Activated CD4-positive, alpha-beta T cell treated with anti-CD3 and anti-CD28 coated beads for 4 hours (primary cell): ENCODE measurements at places on chromosomes 16 and 17.

DNA sequence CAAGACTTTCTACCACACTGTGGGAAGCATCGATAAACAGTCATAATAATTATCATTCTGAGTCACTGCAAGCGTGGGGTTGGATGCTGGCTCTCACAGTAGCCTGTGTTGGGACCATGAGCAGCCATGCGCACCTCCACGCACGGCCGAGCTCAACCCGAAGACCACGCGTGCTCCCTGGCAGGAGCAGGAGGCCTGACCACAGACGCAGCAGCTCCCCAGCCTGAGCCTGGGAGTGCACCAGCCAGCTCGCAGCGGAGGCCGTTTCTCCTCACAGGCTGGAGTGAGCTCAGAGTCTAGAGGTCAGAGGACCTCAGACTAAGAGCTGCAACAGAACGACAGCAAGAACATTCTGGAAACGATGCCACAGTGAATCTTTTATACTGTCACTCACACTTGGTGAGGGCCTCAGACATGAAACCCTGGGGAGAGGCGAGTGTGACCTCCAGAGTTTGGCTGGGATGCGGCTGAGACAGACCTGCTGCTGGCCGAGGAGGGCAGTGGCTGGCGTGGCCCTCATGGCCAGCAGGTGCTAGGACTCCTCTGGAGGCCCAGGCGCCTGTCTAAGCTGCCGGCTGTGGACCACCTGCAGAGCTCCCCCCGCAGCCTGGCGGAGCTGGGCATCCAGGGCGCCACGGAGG, 6.0 kb downstream of the NDUFAF8 start:
- no peak for DNase-seq

DNA sequence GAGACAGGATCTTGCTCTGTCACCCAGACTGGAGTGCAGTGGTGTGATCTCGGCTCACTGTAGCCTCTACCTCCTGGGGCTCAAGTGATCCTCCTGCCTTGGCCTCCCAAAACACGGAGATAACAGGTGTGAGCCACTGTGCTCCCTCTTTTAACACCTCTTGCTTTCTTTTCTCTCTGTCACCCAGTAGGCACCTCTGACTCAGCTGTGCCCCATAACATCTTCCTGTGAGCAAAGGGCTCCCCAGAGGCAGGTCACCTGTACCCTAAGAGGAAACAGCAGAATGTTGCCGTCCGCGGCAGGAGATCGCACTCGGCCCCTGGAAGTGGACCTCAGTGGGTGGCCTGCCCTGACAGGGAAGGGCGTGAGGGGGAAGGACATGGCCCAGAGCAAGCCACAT, 918 bp upstream of the NLRC3 start:
- DNase-seq: peak; percentile 48

GRCh38 chr16:59192551-59193199, 458.6 kb upstream of the GOT2 start:
- DNase-seq: peak; percentile 12

- no peak for DNase-seq
Measured at GRCh38 chr17:80910043-80910442, 81.6 kb upstream of the CHMP6 start.

DNA sequence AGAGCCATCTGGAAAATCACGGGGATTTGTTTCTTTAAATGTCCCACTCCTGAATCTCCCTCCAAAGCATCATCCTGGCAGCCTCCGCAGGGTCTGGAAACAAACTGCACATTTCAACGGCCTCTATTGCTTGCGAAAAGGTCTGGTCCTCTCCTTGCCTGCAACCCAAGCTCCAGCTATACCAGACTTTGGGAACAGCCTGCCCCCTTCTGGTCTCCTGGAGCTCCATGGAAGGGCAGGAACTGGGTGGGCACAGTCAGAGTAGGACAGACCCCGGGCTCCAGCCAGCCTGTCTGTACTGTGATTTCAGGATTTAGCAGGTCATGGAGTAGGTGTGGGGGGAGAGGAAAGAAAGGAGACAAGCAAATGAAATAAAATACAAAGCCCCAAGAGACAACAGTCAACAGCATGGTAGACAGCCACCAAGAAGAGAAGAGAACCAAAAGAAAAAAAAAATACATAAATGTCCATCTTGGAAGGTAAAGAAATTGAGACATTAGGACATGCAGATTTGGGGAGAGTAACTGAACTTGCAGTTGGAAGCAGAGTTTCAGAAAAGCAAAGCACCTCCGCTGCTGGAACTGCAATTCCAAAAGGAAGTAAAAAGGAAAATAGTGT, 2.7 kb downstream of the XYLT1 start:
- DNase-seq: peak; percentile 34

DNA sequence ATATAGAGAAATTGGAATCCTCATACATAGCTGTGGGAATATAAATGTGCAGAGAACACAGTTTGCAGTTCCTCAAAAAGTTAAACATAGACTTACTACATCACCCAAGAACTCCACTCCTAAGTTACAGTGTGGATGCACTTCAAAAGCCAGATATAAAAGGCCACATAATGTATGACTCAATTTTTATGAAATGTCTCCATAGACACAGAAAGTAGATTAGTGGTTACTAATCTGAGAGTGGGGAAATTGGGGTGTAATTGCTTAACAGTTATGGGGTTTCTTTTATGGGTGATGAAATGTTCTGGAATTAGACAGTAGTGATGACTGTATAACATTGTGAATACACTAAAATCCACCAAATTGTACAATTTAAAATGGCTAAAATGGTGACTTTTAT, 60.9 kb downstream of the CACNG1 start:
- DNase-seq: no peak

DNA sequence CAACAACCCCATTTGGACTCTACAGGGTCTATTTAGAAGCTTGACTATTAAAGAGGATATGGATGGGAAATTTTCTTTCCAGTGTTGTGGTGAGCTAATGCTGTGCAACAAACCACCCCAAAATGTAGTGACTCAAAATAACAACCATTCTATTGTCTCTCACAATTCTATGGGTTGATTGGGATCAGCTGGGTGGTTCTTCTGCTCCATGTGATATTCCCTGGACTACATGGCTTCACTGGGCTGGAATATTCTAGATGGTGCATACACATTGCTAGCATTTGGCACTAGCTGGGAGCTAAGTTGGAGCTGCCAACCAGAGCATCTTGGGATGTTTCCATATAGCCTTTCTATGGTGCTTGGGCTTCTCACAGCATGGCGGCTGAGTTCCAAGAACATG, 30.2 kb downstream of the SLC6A2 start:
- DNase-seq: no peak

DNA sequence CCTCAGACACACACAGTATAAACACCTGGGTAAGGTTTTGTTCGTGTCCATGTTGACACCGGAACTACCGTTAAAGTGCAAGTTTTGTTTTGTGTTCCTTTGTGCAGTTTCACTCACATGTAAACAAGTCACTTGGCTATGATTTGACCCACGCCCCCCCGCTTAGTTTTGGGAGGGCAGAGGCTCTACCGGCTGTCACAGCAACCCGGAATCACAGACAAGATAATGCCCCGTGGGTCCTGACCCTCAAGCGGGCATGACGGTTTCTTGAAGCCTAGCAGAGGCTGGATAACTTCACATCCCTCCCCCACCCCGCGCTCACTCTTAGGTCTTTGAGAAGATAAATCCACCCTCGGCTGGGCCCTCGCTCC, 1.7 kb downstream of the RASD1 start:
- DNase-seq: no peak

DNA sequence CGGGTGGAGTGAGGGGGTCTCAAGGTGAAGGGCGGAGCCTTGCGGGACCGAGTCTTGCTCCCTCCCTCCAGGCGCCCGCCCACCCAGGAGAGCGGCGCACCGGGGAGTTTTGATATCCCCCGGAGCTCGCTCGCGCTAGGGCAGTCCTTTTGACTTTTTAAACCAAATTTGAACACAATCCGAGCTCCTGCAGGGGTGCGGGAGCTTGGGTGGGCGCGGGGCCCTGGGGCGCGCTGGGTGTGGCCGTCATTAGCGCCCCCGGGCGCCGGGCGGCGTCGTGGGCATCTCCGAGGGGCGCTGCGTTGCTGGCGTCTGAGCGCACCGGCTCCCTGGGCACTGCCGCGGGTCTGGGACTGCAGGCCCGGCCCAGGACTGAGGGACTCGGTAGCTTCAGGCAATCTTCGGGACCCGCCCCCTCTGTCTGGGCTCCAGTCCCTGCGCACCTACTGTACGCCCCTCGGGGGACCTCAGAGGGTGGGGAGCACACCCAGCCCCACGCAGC, 10.9 kb downstream of the MAF start:
- DNase-seq: no peak

DNA sequence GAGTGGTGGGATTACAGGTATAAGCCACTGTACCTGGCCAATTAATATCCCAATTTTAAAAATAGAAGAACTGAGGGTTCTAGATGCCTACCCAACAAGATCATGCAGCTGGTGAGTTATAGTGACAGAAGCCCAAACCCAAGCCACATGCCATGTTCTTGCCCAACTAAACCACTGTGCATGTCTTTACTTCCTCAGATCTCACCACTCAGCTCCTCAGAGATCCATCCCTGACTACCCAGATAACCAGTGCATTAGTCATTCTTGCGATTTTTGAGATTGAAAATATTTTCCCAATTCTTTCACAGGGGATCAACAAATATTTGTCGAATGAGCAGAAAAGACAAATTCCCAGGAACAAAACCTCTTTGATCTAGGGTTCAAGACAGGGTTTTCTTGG, 303.1 kb downstream of the CBLN1 start:
- no peak for DNase-seq

GRCh38 chr17:27770877-27771276, 29.5 kb downstream of the NOS2 start:
- DNase-seq: no peak

- DNase-seq: no peak
Measured at GRCh38 chr16:74732707-74733350, 32.2 kb upstream of the MLKL start.

DNA sequence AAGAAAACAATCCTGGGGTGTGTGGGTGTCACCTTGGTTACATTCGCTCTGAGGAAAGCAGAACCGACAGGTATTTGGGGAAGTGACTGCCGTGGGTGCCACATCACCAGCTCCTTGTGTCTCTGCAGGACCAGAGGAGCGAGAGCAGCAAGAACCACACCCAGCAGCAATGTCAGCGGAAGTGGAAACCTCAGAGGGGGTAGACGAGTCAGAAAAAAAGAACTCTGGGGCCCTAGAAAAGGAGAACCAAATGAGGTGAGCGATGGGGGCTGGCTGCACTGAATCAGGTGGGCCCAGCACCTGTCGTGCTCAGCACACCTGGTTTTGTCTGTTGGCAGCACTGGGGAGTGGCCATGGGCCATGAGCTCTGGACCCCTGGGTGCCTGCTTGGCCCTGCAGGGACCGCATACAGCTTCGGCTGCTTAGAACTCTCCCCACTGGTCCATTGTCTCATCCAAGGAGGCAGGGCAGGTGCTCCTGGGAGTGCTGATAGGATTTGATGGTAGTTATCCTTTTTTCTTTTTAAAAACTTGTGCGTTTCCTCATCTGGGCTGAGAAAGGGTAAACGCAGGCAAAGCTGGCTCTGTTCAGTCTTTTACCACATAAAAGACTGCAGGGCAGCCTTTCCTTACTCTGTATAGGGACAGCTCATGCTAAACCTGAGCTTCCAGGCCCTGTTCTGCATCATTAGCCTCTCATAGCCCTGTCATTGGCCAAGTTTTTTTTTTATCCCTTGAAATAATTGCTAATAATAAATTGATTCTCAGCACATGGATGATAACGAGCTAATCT, 29.4 kb downstream of the HMOX2 start:
- peak; percentile 68 for DNase-seq

GRCh38 chr17:42913522-42913921, 12.9 kb downstream of the G6PC1 start:
- no peak for DNase-seq

DNA sequence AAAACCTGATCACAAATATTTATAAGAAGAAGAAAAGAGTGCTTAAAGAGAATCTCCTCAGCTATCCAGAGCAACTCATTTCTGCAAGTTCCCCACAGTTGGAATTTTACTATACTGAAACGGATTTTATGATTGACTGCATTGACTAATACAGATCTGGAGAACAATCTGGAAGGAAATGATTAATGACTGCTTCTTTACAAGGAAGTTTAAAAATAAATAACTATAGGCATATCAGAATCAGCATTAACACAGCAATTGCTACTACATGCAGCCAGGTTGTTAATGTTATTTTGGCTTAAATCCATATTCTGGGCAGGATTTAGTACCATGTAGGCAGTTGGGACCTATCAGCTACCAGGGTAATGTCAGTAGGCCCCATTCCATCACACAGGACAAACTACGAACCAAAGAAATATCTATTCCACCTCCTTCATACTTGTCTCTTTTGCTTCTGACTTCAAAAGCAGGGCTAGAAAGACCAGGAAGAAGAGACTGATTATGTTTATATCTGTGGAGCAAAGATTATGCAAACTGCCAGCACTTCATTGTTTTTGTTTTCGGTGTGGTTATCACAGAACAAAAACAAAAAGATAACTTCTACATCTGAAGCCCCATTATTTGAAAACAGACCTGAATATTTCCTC, 3.9 kb downstream of the SKAP1 start:
- no peak for DNase-seq

DNA sequence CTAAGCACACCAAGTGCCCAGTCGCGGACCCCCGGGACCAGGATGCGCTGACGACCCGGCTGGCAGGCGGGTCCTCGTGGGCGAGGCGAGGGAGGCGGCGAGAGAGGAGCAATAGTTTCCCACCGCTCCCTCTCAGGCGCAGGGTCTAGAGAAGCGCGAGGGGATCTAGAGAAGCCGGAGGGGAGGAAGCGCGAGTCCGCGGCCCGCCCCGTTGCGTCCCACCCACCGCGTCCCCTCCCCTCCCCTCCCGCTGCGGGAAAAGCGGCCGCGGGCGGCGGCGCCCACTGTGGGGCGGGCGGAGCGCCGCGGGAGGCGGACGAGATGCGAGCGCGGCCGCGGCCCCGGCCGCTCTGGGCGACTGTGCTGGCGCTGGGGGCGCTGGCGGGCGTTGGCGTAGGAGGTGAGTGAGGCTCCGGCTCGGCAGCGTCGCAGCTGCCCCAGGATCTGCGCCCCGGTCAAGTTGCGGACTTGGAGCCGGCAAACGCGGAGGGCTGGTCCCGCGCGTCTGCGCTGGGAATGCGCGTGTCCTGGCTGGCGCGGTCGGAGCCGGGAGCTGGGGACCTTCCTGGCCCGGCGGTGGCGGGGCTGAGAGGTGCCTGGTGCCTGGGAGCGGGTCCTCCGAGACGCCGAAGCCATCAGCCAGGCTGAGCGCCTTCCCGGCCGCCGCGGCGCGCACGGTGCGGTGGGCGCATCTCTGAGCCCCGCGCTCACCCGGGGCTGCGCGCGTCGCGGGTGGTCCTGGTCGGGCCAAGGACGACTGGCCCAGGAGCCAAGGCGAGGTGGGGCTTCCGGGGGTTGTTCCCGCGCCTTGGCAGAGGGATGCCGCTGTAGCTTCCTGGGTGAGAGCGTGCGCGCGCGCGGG, at the start of gene ITGB3:
Gene ITGB3, plus strand, starts transcription at position 287 of the 862 bp plus-strand sequence. Its CDS starts 35 bp downstream, at position 322.
- DNase-seq: peak; percentile 54
